ENCODE measurements at places on chromosomes 3 and 15.

- no peak for DNase-seq
Observed at GRCh38 chr3:193821151-193821668, 228.2 kb downstream of the OPA1 start.

DNA sequence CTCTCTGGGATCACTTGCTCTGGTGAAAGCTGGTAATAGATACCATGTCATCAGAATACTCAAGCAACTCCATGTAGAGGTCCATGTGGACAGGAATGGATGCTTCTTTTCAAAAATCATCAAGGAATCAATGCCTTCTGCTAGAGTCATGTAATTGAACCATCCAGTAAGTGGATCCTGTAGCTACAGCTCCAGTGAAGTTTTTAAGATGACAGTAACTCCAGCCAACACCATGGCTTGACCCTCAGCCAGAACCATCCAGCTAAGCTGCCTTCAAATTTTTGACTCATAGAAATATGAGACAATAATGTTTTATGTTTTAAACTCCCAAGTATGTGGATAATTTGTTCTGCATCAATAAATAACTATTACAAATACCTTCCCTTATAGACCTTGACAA, 923.7 kb downstream of the EPHA3 start:
- DNase-seq = no peak

DNA sequence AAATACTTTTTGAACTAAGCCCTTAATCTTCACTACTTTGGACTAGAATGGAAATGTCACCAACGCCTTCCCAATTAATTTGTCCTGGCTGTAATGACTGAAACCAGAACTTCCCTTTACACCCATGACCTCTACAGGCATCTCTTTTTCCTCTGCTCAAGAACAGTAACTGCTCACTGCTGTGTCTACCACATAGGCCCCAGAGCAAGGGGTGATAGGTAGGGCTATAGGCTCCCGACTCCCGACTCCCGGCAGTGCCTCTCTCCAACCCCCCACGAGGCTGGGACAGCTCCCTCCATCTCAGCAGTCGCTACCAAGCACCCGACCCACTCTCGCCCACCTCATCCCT, 384 bp upstream of the LEKR1 start:
- no peak for DNase-seq

DNA sequence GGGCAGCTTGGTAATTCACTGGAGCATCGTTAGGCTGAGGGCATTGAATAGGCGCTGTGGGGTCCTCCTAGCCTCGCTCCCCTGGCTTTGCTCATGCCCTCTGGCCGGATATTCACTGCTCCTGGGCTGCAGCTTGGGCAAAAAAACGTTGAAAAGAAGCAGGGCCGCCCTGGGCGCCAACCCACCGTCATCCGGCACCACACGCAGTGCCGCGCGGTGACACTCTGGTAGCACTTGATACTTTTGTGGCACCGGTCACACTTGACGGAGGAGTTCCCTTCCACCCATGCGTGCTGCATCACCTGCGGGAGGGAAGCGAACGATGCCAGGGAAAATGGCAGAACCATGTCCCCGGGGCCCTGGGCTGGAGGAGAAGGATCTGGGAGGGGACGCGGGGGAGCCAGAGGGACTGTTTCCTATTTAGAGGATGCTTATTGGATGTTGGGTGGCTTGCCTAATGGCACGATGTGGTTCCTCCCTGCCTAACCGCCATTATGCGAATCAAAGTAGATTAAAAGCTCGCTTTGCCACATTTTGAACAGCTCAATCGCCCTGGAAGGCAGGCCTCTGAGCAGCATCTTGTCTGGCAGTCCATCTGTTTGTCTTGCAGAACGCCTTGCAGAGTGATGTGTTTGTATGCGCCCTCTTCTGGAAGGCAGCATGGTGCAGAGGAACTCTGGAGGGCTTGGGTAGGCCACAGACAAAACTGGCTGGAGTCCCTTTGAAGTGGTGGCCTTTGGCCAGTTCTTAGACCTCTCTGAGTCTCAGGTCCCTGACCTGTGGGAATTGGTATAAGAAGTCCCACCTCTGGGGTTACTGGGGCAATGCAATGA, 93.2 kb downstream of the DGKG start:
- DNase-seq = no peak

DNA sequence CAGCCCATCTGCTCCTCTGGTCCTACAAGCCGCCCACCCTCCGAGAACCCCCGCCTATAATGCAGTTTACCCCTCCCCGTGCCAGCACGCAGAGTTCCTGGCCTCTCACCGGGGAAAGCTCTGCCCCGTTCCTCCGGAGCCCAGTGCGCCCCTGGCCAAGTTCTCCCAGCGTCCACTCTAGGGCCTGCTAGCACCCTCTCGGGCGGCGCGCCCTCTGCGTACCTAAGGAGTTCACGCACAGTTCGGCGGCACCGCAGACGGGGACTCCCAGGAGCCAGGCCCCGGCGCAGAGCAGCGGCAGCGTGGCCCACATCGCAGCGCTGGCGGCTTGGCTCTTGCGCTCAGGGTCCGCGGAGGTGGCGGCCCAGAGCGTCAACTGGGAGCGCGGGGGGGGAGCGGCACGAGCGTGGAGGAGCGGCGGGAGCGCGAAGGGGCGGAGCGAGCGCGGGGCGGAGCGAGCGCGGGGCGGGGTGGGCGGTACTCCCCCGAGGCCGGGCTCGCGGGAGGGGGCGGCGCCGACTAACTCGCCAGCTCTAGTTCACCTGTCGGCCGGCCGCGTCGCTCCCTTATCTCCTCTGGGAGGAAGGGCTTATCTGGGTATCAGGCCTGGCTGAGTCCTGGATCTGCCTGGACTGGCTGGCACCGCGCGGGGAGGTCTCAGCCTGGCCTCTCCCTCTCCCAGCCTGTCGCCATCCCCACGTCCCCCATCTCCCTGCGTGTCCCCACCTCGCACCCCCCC, at the start of gene CTSH:
TSS of gene CTSH (minus strand) at position 378 of the 739 bp plus-strand sequence. CDS start at position 313, 65 bp downstream.
- DNase-seq = no peak

DNA sequence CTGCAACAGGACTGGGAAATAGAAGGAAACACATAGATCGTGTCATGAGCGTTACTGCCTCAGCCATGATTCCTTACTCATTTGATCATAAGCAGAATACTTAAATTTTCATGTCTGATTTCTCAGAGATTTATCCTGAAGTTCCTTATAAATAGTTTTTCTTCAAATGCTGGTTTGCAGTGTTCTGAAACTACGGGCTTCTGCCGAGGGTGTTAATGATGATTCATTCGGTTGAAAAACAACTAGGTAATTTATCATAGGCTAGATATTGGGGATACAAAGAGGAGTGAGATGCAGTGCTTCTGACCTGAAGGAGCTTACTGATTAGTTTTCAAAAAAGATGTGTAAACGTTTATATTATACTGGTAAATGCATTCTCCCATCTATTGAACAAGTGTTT, 428.9 kb downstream of the NLGN1 start:
- no peak for DNase-seq

DNA sequence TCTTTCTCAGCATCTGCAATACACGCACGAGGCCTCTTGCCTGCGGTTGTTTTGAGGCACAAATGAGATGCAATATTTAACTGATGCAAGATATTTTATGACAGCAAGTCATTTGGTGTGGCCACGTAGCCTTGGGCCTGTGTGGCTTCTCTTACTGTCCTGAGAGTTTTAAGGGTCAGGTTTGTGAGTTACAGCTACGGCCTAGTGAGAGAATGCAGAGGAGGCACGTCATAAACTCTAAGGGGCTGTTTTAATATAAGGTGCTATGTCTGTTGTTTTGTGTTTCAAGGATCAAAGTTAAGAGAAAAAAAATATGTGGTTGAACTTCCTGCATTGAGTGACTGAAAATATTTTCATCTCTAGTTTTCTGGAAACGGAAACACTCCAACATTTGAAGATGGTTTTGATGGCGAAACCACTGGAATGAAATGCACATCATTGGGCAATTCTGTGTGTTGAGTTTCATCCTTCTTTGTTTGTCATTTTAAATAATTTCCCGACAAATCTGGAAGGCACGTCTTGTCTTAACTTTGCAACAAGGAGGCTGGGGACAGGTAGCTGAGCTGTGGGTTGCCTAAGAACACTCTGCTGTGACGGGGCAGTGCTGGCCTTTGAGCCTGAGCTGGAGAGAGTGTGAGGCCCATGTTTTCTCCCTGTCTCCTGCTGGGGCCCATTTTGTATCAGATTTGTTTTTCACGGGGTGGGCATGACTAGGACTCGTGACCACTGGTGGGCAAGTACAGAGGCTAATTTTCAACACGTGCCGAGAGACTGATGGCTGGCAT, 5.1 kb downstream of the APBA2 start:
- DNase-seq = peak; percentile 59

DNA sequence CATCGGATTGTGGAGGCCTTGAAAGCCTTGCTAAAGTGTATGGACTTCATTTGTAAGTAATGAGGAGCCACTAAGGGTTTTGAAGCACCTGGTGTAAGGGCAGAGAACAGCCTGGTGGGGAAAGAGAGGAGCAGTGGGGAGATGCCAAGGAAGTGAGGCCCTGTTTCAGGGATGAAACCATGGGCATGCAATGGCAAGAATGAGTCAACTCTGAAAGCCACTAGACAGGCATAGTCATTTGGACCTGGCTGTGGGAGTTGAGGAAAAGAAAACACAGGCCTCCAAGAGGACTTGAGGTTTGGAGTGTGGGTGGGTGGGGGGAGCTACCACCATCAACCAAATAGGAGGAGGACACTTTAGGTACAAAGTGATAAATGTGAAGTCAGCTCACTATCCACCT, 7.6 kb downstream of the XCR1 start:
- no peak for DNase-seq

DNA sequence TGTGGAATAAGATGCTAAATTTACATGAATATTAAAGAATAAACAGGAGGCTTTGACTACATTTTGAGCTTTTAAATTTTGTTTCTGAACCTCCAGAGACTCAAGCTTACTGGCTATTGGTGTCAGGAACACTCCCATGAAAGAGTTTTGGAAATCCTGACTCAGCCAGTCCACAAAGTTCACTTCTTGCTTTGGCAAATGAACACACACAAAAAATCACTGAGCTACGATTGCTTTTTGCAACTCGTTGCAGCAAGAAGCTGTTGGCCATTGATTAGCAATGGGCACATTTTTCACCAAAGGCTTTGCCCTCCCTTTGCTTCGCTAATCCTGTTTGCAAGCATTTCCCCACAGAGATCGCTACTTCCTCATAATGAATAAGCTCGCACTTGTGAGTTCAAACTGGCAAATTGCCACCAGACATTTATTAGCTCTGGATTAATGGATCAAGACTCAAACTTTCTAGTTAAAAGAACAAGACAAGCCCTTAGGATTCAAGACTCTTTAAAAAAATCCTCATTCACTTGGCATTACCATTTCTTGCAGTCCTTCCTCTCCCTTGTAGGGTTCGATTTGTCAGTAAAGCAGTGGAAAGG, 343.2 kb upstream of the ONECUT1 start:
- no peak for DNase-seq

- DNase-seq = no peak
Observed at GRCh38 chr3:39848365-39848764, 39.0 kb downstream of the MYRIP start.

GRCh38 chr3:127817406-127817841, 4.9 kb downstream of the MGLL start:
- no peak for DNase-seq

DNA sequence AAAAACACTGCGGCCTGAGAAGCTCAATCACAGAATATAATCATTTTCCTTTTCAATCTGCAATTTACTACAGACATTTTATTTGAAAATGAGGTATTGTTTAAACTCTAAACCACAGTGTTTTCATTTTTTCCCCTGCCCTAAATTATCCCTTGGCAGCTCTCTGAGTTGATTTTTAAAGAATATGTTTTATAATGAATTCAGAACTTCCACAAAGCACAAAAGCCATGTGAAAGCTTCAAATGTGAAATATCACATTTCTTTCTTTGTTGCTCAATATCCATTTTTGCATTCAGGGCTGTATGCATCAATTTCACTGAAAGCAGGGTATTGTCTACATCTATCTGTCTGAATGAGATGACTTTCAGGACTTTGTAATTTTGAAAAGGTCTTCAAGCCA, 813.6 kb upstream of the ALCAM start:
- no peak for DNase-seq

- DNase-seq = no peak
Observed at GRCh38 chr3:37990527-37990926, at the start of gene VILL. Gene VILL, plus strand, starts transcription at chr3:37990786. Its CDS starts 2,887 bp downstream, at chr3:37993673.

DNA sequence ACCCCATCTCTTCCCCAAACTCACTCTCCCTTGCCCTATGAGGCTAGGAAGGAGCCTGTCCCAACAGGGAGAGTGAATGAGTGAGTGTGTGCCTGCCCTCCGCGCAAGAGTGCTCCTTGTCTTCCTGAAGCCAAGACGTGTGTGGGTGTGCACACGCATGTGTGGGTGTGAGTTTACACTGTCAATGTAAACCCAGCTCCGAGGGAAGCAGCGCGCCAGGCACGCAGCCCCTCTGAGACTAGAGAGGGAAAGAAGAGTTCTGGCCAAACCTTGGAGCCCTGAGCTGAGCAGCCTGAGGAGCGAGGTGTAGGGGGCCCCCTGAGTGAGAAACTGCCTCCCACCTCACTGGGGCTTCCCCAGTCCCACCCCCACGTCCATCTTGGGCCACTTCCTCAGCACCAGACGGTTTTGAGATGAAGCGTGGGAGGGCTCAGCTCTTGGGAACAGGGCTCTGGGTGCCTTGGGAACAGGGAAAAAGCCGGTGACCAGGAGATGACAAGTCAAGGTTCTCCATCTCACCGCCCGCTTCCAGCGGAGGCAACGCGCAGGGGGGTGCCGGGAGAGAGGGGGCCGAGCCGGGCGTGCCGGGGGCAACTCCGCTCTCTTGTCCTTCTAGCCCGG, 5.1 kb downstream of the MECOM start:
- DNase-seq = no peak

GRCh38 chr3:117566926-117567325, 857.3 kb downstream of the TUSC7 start:
- DNase-seq = no peak

DNA sequence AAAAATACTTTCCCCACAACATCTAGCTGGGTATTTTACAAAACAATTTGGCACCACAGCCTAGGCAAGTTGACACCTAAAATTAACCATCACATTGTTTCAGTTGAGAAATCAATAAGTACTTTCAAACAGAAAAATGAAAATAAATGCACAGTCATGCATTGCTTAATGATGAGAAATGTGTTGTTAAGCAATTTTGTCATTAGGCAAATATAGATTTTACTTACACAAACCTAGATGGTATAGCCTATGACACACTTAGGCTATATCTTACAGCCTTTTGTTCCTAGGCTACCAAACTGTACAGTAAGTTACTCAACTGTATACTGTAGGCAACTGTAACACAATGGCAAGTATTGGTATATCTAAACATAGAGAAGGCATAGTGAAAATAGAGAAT, 608.6 kb upstream of the BCHE start:
- no peak for DNase-seq

- no peak for DNase-seq
Observed at GRCh38 chr15:47439146-47440111, 277.9 kb upstream of the SEMA6D start.

GRCh38 chr3:31242026-31242960, 290.4 kb upstream of the STT3B start:
- DNase-seq = no peak

DNA sequence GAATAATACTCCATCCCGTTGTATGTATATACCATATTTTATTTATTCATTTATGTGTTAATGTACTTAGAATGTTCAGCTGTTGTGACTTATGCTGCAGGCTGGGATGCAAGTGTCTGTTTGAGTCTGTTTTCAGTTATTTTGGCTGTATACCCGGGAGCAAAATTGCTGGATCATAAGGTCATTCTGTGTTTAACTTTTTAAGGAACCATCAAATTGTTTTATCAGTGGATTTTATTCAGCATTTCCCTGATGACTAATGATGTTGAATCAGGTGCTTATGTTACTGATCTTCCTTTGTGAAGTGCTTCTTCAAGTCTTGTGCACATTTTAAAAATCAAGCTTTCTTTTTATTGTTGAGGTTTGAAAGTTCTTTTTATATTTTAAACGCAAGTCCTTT, 118.1 kb downstream of the SLC25A26 start:
- no peak for DNase-seq

- no peak for DNase-seq
Observed at GRCh38 chr15:26084771-26085170, 221.6 kb upstream of the ATP10A start.

Measured in fibroblast of skin of left quadriceps (primary cell).